ENCODE measurements at places on chromosomes 5 and 9. TPM values are rescaled to one million over a fixed set of nuclear protein-coding genes. Genes with fewer than 3 reads are reported as not detected.

Gene GDNF
- total RNA-seq = not detected

Gene DBH
- not detected for total RNA-seq

Gene GPR150
- total RNA-seq = not detected

Gene BBLN
- 413 TPM for total RNA-seq

Gene CTXN3
- not detected for total RNA-seq

Gene GALNT12
- total RNA-seq = 7.0 TPM

Gene NTRK2
- total RNA-seq = under 0.01 TPM
